ENCODE measurements at places on chromosomes 1 and 21.

GRCh38 chr1:12622506-12622905 lies 4.5 kb upstream of the DHRS3 start:
- DNase-seq: no peak

DNA sequence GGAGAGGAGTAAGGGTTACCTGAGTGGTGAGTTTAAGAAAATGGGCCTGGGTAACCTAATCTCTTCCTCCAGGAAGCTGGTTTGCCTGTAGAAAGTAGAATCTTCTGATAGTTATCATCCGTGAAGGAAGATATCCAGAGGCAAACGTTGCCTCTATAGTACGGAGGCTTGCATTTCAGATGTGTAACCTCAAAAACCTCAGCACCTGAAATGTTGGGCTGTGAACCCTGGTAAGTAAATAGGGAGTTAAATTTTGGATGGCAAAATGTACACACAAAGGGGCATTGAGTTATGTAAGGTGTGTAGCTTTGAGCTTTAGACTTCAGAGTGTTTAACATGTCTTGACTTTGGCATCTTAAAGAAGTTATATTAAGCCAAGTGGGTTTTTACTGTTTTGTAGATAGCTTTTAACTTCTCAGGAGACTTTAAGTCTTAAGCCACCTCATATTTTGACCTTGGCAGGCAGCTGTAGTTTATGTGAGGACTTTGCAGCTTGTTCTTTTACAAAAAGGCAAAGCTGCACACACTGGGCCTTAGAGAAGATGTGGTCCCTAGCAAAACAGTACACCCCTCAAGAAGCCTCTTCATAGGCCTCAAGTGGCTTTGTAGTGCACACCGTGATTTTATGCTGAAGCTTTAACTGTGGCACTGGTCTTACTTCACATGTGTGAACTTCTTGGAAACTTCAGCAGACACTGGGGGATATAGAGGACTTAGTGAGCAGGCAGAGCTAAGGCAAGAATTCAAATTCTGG lies 83.4 kb downstream of the SNRPE start:
- DNase-seq: no peak

- DNase-seq: no peak
These were observed 156.8 kb downstream of the FASLG start for GRCh38 chr1:172815740-172816139.

DNA sequence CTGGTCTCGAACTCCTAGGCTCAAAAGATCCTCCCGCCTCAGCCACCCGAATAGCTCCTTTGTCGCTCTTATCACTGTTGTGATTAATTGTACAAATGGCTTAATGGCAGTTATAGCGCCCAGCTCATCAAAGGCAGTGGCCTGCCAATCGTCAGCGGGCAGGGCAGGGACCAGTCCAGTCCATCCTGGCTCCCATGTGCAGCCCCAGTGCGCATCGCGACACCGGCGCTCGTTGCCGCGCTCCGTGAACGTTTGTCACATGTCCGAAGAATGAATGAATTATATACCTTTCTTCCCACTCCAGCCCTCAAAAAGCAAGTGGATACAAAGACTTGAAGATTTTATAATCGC lies 18.4 kb downstream of the MTX1 start:
- no peak for DNase-seq

DNA sequence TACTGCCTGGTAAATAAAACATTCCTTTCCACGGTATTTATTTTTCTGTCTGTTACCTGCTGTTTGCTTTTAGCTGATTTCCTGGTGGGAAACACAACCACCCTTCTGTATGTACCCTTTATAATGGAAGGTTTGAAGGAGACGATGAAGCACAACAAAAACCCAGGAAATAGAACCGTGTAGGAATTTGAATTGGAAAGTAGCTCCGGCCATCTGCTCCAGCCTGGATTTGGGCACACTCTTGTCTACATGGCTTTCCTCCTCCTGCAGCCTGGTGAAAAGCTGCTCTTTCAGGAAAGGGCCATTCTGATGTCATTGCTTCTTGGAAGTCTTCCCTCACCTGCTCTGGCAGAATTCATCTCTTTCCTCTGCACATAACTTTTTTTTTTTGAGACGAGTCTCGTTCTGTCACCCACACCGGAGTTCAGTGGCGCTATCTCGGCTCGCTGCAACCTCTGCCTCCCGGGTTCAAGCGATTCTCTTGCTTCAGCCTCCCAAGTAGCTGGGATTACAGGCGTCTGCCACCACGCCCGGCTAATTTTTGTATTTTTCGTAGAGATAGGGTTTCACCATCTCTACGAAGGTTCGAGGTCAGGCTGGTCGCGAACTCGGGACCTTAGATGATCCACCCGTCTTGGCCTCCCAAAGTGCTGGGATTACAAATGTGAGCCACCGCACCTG lies 2.7 kb downstream of the AK4 start:
- no peak for DNase-seq

DNA sequence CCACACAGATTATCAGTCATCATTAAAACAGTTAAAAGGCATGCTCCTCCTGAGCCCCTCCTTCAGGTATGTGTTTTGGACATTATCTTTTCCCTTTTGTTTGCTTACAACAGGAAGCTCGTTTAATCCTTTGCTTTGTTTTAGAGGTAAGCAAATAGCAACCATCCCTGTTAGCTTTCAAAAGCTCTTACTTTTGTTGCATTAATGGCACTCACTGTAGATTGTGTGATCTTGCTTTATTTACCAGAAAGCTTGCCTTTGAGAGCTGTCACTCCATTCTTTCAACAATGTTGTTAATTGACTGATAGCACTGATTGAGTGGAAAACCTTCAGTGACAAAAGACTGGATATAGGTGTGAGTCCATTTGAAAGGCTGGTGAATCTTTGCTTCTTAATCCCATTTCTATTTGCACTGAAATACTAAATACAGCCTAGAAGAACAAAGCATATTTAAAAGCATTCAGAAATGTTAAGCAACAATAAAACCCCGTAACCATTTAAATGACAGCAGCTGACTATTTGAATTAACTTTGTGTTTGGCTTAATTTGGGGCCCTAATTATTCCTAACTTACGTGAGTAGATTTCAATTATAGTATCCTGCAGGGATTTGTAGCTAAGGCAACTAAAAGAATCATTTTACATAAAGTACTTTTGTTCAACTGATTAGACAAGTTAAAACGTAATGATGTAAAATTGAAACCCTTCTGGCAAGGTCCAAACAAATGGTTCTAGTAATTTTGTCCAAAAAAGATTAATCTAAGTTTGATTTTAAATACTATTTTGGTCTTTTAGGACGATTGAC lies 48.3 kb downstream of the ADGRL2 start:
- DNase-seq: no peak

- no peak for DNase-seq
These were observed 1.1 kb downstream of the BSDC1 start for GRCh38 chr1:32393136-32393535.

- no peak for DNase-seq
These were observed 2.1 kb downstream of the PTGER3 start for GRCh38 chr1:71045463-71046028.

DNA sequence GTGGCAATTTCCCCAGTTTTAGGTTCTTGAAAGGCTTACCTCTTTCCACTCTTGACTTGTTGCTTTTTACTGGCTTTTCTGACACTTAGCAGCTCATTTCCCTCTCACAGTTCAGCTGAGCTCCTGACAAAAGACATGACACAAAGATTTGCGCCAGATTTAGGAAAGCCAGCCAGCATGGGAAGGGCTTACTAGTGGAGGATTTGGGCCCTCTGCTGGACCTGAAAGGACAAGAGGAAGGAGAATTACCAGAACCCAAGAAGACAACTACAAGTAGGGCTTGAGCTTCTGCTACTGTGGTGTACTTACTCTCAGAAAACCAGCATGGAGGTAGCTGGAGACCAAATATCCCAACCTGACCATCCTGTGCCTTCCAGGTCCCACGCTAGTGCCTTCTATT lies 784.5 kb downstream of the BRINP3 start:
- DNase-seq: no peak

- DNase-seq: no peak
These were observed 8.5 kb downstream of the FNDC10 start for GRCh38 chr1:1591452-1591851.

DNA sequence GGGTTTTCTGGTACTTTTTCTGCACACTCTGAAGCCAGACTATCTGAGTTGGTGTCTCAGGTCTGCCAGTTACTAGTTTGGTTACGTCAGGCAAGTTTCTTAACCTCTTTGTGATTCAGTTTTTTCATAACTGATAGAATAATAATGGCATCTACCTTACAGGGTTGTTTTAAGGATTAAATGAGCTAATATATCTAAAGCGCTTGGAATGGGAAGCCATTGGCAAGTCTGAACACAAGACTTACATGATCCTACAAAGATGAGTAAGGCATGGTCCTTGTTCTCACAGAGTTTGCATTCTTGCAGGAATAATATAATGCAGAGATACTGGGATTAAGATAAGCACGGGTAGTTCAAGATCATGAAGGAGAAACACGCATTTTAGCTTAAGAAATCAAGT lies 9.2 kb upstream of the DENND2D start:
- no peak for DNase-seq

Measured in stimulated activated CD4-positive, alpha-beta T cell treated with anti-CD3 and anti-CD28 coated beads, Interleukin-1b, Interleukin-23, amount 100 ng/mL, for 1 hour (primary cell).